ENCODE measurements at places on chromosomes 4 and X.

DNA sequence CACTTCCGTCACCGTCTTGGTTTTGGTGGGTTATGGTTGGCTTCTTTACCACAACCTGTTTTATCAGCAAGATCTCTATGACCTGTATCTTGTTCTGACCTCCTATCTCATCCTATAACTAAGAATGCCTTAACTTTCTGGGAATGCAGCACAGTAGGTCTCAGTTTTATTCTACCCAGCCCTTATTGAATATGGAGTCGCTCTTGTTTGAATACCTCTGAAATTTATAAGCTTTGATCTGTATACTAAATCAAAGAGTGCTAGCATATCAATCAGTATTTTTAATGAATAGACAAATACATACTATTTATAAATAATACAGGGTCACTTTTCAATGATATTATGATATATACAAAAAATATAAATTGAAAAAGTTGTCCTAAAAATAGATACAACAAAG lies 690.0 kb downstream of the TRAM1L1 start:
- no peak for DNase-seq

- no peak for DNase-seq
Observed at GRCh38 chr4:1002131-1002630, 9.0 kb upstream of the SLC26A1 start.

GRCh38 chr4:64520421-64520820 lies 111.2 kb upstream of the TECRL start:
- DNase-seq, result no peak

- no peak for DNase-seq
Observed at GRCh38 chrX:103831342-103831802, 685 bp downstream of the RAB9B start.

GRCh38 chr4:92305148-92305877 lies 1.5 kb downstream of the GRID2 start:
- peak; percentile 51 for DNase-seq

DNA sequence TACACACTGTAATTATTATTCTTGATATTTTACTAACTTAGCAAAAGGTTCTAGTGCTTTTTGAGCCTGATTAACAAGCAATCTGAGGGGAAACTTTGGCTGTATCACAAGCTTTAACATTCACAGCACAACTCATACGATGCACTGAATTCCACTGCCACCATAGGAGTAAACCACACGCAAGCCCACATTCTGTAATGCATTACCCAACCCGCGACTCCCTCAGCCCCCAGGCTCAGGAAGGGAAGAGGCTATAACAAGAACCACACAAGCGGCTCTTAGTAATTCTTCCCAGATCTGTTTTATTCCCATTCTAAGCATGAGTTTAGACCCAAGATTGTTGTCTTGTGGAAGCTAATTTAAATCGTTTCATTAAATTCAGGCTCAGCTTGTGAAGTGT lies 138.5 kb upstream of the TBL1X start:
- no peak for DNase-seq

GRCh38 chrX:9758021-9758638 lies 7.5 kb downstream of the GPR143 start:
- DNase-seq, result no peak

- DNase-seq, result peak; percentile 27
Observed at GRCh38 chr4:159455675-159456237, 352.9 kb downstream of the RAPGEF2 start.

- no peak for DNase-seq
Observed at GRCh38 chr4:26131711-26132110, 189.1 kb upstream of the RBPJ start.

- no peak for DNase-seq
Observed at GRCh38 chrX:117680286-117680685, 436.3 kb downstream of the KLHL13 start.

DNA sequence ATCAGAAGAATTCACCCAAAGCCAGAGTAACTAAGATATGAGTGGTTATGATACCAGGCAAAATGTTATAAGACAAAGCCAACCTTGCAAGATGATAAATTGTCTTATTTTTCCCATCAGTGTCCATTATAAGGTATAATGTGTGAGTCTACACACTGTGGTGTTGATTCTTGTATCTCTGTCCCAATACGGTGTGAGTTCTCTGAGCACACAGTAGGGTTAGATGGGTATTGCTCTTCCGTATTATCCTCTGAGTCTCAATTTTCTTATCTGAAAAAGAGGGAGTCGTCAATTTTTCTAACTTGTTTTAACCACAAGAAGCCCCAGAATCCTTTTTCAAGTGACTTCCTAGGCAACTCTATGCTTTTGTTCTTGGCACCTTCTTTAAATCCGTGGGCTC lies 69.9 kb downstream of the HMGB2 start:
- DNase-seq, result no peak

- no peak for DNase-seq
Observed at GRCh38 chr4:165964591-165964990, 91.6 kb downstream of the TLL1 start.

DNA sequence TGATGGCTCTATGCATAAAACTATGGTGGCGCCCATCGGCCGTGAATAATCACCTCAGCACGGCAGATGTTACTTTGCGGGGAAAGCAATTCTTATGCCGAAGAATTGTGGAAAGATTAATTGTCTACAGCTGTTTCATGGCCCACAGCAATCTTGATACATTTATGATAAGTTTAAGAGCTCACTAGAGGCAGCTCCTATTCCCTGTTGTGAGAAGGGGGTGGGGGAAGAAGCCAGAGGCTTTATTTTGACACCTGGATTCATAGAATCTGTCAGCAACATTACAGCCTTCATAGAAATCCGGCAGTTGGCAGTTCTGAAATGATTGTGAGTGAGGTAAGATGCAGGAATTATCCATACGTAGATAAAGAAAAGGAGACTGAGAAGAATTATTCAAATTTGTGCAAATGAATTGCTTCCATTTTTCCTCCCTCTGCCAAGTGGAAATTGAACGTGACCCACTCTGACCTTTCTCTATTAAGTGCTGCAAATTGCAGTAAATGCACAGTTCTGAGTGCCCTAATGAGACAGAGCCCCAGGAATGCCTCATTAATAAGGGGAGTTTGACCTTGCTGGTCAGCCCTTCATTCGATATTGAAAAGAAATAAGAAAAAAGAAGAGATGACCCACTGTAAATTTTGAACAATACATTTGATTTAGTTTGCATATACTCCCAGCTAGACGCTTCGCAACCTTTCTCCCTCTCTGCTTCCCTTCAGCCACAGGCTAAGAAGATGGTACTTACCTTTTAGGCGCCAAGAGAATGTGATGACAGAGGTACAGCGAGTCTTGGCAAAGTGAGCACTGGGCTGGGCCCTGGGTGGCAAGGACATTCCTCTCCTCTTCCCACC lies 188.8 kb downstream of the GPAT3 start:
- no peak for DNase-seq

DNA sequence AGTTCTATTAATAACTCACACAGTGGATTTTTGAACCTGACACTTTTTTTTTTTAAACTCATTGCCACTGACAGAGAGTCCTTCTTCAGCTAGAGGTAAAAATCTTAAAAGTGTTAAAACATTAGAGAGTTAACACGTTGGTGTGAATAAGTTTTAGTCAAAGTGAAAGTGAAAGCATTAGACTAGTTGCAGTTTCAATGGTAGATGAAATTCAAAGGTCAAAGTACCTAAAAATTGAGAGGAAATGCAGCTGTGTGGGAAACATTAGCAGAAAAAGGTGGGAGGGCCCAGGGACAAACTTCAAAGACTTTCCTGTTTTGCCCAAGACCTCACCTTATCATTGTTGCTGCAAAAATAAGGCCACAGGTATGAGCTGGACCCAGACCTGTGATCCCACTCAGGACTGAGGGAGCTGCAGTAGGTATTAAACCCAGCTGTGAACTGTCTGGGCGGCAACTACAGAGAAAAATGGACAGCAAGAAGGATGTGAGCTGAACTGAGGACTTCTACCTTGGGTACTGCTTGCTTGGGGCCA lies 17.6 kb upstream of the GABRA4 start:
- DNase-seq, result no peak

DNA sequence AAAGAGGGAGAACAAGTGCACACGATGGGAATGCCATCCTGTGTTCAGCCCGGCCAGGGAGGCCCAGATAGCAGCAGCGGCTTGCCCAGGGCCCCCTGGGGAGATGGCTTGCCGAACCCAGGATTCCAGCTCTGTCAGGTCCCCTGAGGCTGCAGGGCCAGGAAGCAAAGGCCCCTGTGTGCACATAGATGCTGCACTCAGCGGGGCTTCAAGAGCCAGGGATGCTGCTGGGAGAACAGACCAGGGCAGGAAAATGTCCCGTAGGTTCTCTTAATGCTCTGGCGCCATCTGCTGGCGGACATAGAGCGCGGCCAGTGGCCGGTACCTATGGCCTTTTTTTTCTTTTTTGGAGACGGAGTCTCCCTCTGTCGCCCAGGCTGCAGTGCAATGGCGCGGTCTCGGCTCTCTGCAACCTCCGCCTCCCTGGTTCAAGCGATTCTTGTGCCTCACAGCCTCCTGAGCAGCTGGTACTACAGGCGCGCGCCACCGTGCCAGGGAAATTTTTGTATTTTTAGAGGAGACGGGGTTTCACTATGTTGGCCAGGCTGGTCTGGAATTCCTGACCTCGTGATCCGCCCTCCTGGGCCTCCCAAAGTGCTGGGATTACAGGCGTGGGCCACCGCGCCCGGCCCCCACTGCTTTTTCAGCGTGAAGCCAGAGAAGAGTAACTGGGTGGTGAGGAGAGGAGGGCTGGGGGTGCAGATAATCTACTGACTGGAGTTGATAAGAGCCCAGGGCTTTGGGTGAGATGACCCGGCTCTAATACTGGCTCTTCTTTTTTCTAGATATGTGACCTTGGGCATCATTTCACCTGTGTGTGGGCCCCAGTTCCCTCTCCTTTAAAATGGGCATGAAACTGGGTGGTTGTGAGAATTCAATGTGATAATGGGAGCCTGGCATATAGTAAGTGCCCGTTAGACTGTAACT lies 22.5 kb downstream of the MED28 start:
- DNase-seq, result peak; percentile 55

DNA sequence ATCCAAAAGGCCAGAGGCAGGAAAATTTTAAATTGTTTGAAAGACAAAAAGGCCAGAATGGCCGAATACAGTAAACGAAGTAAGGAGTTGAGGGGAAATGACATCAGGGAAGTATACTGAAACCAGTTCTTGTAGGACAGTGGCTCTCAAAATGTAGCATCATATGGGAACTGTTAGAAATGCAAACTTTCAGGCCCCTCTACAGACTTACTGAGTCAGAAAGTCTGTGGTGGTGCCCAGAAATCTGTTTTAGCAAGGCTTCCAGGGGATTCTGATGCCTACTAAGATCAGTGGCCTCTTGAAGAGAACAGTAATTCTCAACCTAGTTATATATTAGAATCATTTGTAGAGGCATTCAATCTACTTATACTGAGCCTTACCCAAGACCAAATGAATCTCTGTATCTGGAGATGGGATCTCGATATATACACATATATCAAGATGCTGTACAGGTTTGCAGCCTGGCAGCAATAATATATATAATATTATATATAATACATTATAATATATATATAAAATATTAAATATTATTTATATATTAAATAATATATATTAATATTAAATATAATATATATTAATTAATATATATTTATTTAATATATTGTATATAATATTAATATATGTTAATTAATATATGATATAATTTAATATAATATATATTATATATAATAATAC lies 39.7 kb downstream of the ADAMTS3 start:
- no peak for DNase-seq

DNA sequence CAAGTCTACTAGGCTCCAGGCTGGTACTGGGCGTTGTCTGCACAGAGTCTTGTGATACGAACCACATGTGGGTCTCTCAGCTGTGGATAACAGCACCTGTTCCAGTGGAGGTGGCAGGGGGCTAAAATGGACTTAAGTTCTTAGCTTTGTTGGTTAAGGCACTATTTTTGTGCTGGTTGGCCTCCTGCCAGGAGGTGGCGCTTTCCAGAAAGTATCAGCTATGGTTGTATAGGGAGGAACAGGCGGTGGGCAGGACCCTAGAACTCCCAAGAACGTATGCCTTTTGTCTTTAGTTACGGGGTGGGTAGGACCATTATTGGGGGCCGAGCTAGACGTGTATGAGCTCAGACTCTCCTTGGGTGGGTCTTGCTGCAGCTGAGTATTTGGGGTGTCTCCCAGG lies 1138.4 kb downstream of the PCDH19 start:
- no peak for DNase-seq

- DNase-seq, result no peak
Observed at GRCh38 chr4:89156174-89156914, 45.0 kb downstream of the TIGD2 start.

DNA sequence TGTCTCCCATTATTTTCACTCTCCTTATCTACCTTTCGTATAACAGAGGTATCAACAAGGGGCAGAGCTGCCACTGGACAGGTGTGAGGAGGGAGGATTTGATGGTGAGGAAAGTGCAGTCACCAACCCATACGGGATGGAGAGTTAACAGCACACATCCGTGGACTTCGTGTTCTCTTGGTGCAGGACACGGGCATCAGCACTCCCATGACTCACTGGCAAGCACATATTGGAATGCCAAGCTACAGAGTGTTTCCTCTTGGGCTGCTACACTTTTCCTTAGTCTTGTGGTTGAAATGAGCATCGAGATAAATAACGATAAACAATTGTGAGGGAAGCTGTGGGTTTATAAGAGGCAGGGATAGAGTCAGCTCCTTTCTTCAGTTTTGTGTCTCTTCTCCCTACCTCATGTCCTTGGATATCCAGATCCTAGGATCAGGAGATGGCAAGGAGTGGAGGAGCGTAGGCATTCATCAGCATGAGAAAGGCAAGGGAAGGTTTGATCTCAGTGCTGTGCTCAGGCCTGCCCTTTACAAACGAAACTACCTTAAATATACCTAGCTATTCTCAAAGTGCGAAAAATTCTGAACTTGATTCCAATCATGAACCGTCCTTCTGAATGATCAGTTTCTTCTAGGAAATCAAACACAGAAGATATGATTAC lies 96.3 kb downstream of the ZNF827 start:
- no peak for DNase-seq

- no peak for DNase-seq
Observed at GRCh38 chr4:16617435-16617834, 281.0 kb downstream of the LDB2 start.

- DNase-seq, result no peak
Observed at GRCh38 chrX:130247996-130248395, 20.7 kb downstream of the ZNF280C start.

DNA sequence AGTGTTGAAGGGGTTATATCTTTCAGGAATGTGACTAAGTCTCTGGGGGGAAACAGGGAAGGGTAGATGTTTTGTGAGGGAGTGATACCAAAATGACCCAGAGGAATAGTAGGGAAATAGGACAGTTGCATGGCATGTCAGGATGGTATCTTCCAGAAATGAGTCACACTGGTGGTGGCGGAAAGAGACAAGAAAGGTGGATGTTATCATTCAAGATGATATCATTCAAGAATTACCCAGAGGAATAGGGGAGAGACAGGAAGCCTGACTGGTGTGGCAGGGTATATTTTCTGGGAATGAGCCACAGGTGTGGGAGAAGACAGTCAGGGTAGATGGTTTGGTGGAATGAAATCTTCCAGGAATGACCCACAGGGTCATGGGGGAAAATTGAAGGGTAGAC lies 61.1 kb downstream of the MAOA start:
- peak; percentile 1 for DNase-seq

GRCh38 chr4:40629401-40630334 lies at the start of gene RBM47:
TSS of gene RBM47 (minus strand) at chr4:40629864. CDS start at chr4:40438893, 190,971 bp downstream.
- peak; percentile 80 for DNase-seq
